ENCODE measurements at places on chromosomes 7 and 10. TPM values are rescaled to one million over a fixed set of nuclear protein-coding genes. Genes with fewer than 3 reads are reported as not detected.

Gene TDRD1
- total RNA-seq: not detected

Gene PAPSS2
- total RNA-seq: 13.1 TPM

Gene FAM25G
- total RNA-seq: not detected

Gene EGFR
- 85.7 TPM for total RNA-seq

Gene HOXA3
- 6.4 TPM for total RNA-seq

Gene WEE2
- total RNA-seq: not detected

Gene MYO1G
- total RNA-seq: 3.6 TPM

Gene UCMA
- total RNA-seq: not detected

Gene HTR5A
- not detected for total RNA-seq

Gene EVX1
- not detected for total RNA-seq

Measured in gastroesophageal sphincter (tissue), 4 donors.